ENCODE measurements at places on chromosomes 4 and X. TPM values are rescaled to one million over a fixed set of nuclear protein-coding genes. Genes with fewer than 3 reads are reported as not detected.

DNA sequence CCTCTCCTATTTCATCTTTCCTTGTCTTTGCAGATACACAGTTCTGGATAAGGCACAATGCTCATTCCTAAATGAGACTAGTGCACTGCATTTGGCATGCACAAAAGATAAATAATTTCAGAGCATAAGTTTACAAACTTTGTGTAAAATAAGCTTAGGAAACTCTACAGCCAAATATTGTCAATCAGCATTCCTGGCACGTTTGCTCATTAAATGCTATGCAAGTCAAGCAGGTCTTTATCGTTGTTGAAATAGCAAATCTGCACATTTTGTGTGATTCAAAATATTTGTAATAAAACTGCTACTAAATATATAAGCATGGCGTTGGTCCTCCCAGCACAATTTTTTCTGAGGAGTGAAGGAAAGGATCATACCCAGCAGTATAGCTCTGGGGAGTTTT lies 322.1 kb upstream of the NOCT start:
- H3K36me3 ChIP-seq: no peaks in the 10 kb centered on the region
- no peak for DNase-seq
- H3K27ac ChIP-seq: no peak overlapping the region

DNA sequence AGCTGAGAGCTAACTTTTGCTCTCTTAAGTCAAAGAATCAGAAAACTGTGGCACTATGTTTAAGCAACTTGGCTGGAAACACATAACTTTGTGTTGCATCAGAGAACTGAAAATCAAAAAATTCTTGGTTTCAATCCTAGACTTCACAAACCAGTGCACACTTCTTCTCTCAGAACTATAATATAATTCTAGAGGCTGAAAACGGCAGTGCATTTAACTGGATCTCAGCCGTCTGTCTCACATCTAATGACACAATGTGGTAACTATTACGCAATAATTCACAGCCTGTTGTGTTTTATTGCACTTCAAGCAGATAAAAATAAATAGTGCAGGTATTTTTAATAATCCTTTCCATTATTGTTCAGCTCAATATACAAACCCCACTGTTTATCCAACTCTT lies 260.6 kb upstream of the DIAPH2 start:
- no peak overlapping the region for H3K27ac ChIP-seq
- H3K36me3 ChIP-seq: no peaks in the 10 kb centered on the region
- H3K4me1 ChIP-seq: no peaks in the 10 kb centered on the region
- H3K27me3 ChIP-seq: no peaks in the 10 kb centered on the region

DNA sequence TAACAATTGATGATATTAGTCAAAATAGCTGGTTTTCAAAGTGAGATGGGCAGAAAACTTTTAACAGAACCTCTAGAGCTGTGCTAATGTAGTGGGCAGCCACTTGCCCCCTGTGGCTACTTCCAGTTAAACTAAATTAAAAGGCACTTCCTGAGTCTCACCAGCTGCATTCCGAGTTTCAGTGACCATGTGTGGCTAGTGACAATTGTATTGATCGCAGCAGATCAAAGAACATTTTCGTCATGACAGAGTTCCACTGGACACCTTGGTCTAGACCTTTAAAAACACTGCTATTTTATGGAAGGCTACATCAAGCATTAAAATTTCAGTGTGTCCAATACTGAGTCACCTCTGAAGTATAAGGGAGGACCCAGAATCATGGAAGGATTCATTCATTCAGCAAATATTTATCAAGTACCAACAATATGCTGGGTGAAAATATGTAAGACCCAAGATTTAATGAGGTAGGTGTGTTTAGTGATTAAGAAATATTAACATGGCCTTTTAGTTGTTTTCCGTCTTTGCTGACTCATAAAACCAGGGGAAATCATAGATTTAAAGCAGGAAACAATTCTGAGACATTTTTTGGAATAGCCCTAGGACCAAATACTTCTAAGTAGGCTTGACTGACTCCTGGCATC lies 5.1 kb upstream of the FAT1 start:
- H3K27ac ChIP-seq: no peak overlapping the region
- no peak overlapping the region for H3K4me3 ChIP-seq
- peaks cover 13% of the 10 kb centered on the region for H3K4me1 ChIP-seq
- peaks cover 38% of the 10 kb centered on the region for H3K27me3 ChIP-seq

GRCh38 chr4:180363815-180364214 lies 1879.4 kb upstream of the TENM3 start:
- no peaks in the 10 kb centered on the region for H3K36me3 ChIP-seq
- H3K4me3 ChIP-seq: no peak overlapping the region
- no peak for DNase-seq
- H3K27me3 ChIP-seq: no peaks in the 10 kb centered on the region
- H3K4me1 ChIP-seq: no peaks in the 10 kb centered on the region

Gene FAT1
- total RNA-seq: 0.27 TPM

Gene GAGE13
- not detected for total RNA-seq

- H3K27ac ChIP-seq: peak overlapping the region; percentile 75
- peak overlapping the region; percentile 36 for H3K4me3 ChIP-seq
- H3K27me3 ChIP-seq: no peaks in the 10 kb centered on the region
- DNase-seq: no peak
- peaks cover 88% of the 10 kb centered on the region for H3K36me3 ChIP-seq
Observed at GRCh38 chr4:10108818-10109783, 7.5 kb downstream of the WDR1 start.

Gene HTN3
- not detected for total RNA-seq

Gene C1QTNF7
- total RNA-seq: not detected

Gene PF4V1
- total RNA-seq: not detected

DNA sequence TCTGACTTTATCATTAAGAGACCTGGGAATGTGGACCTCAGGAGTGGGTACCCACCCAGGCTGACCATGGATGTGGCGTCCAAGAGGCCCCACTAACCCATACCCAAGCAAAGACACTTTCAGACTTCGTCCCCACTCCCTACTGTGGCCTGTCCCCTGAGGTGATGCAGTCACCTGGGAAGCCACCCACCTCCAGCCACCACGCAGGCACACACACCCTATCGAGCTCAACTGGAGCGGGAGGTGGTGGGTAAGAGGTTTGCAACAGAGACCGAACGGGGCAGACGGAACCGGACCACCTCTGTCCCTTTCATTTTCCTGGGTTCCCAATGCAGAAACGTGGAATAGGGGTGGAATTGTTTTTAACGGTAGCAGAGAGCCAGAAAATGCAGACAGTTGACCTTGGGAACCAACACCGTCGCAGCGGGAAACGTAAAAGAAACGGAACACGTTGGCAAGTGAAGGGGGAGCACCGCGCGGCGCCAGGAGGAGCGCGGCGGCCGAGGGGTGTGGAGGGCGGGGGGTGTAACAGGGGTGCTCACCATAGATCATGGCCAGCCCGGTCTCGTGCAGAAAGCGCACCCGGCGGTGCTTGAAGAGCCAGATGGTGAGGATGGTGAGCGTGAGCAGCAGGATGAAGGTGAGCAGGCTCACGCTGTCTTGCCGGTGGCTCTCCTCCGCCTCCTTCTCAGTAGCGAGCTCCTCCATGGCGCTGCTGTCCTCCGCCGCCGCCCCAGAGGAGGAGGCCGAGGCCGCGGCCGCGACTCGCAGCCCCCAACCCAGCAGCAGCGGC lies 559 bp downstream of the SLC9A7 start:
- peak; percentile 20 for DNase-seq
- H3K27ac ChIP-seq: peak overlapping the region; percentile 94
- no peaks in the 10 kb centered on the region for H3K36me3 ChIP-seq
- peak overlapping the region; percentile 90 for H3K4me3 ChIP-seq
- H3K4me1 ChIP-seq: peaks cover 28% of the 10 kb centered on the region

Gene EDNRA
- not detected for total RNA-seq

DNA sequence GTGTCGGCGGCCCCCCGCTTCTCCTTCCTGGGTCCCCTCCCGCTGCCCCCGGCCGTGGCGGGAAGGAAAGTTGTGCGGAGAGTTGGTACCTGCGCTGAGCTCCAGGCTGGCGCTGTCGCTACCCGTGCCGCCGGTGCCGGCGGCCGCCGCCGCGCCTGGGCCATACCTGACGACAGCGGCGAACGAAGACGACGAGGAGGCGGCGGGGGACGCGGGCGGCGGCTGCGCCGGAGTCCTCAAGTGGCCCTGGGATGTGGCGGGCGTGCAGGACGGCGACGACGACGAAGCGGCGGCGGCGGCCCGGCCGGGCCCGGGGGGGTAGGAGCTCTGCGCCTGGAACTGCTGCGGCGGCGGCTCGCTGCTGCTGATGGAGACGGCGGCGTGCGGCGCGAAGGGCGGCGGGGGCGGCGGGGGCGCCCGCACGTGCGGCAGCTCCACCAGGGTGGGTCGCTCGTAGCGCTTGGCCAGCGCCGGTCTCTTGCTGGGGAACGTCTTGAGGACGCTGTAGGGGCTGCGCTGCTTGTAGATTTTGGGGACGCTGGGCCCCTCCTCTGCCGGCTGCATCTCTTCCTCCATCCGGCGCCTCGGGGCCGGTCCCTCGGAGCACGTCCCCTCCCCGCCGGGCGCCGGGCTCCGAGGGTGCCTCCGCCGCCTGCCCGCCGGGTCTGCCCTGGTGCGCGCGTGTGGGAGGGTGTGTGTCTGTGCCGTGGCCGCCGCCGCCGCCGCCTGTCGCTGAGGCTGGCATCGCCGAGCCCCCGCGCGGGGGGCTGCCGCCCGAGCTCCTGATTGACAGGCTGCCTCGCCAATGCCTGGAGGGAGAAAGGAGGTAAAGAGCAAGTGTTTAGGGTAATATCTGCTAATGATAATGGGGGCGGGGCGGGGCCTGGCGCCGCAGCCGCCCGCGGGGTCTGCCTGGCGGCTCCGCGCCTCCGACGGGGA lies 618 bp downstream of the BEND4 start:
- peaks cover 11% of the 10 kb centered on the region for H3K4me1 ChIP-seq
- H3K27me3 ChIP-seq: peaks cover 52% of the 10 kb centered on the region
- peaks cover 2% of the 10 kb centered on the region for H3K36me3 ChIP-seq
- DNase-seq: peak; percentile 6
- no peak overlapping the region for H3K27ac ChIP-seq

- H3K4me3 ChIP-seq: no peak overlapping the region
- peaks cover 4% of the 10 kb centered on the region for H3K27me3 ChIP-seq
- no peaks in the 10 kb centered on the region for H3K4me1 ChIP-seq
- DNase-seq: no peak
- no peaks in the 10 kb centered on the region for H3K36me3 ChIP-seq
Observed at GRCh38 chrX:108070891-108071290, 20.5 kb downstream of the PSMD10 start.

DNA sequence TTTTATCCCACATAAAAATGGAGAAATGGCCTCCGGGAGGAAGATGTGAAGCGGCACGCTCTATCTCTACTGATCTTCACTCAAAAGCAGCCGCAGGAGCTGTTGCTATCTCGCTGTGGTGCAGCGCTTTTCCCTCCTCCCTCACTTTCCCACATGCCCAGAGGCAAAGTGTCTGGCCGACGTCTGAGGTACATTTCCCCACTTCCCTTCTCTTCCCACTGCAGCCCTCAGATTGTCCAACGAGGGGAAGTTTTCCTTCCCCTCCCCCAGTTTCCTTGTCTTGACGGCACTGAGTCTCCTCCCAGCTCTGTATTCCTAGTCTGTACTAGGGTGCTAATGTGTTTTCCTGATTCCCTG lies 660 bp upstream of the COL25A1 start:
- H3K4me1 ChIP-seq: peaks cover 12% of the 10 kb centered on the region
- H3K36me3 ChIP-seq: no peaks in the 10 kb centered on the region
- H3K27ac ChIP-seq: no peak overlapping the region
- peaks cover 82% of the 10 kb centered on the region for H3K27me3 ChIP-seq
- no peak for DNase-seq

- H3K4me1 ChIP-seq: peaks cover 22% of the 10 kb centered on the region
- peaks cover 4% of the 10 kb centered on the region for H3K36me3 ChIP-seq
- H3K4me3 ChIP-seq: peak overlapping the region; percentile 86
Observed at GRCh38 chrX:130267956-130268448, 697 bp downstream of the ZNF280C start.

Gene GABRG1
- not detected for total RNA-seq

- peak overlapping the region; percentile 87 for H3K27ac ChIP-seq
- H3K27me3 ChIP-seq: no peaks in the 10 kb centered on the region
- DNase-seq: no peak
- H3K4me1 ChIP-seq: peaks cover 26% of the 10 kb centered on the region
Observed at GRCh38 chrX:154371789-154372300, 2.6 kb downstream of the FLNA start.

Gene CTAG1A
- total RNA-seq: not detected

GRCh38 chrX:8726031-8726652 lies 5.8 kb downstream of the ANOS1 start:
- no peaks in the 10 kb centered on the region for H3K4me1 ChIP-seq
- H3K27ac ChIP-seq: no peak overlapping the region
- no peak overlapping the region for H3K4me3 ChIP-seq
- H3K27me3 ChIP-seq: peaks cover 14% of the 10 kb centered on the region

DNA sequence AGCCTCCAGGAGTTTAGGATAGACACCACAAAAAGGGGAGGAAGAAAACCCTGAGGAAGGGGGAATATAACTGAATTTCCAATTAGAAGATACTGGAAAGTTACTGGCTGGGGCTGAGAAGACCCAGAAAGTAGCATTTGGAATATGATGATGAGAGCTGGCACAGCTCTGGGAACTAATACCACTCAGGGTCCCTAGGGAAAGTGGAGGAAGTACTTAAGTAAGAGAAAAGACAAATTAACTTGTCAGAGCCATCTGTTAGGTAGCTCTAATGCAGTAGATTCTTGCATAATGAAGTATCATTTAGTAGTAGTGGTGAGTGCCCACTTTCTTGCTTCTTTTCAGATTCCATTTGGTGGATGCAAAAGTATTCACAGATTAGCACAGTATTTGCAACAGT lies 90.8 kb upstream of the TSPAN5 start:
- H3K4me3 ChIP-seq: no peak overlapping the region
- no peak overlapping the region for H3K27ac ChIP-seq
- H3K36me3 ChIP-seq: no peaks in the 10 kb centered on the region
- no peak for DNase-seq
- H3K4me1 ChIP-seq: no peaks in the 10 kb centered on the region
- no peaks in the 10 kb centered on the region for H3K27me3 ChIP-seq

- H3K27ac ChIP-seq: no peak overlapping the region
- H3K4me3 ChIP-seq: no peak overlapping the region
- no peak for DNase-seq
- peaks cover 6% of the 10 kb centered on the region for H3K36me3 ChIP-seq
- H3K4me1 ChIP-seq: no peaks in the 10 kb centered on the region
Observed at GRCh38 chrX:19954335-19955096, 36.3 kb downstream of the BCLAF3 start.

Gene USP27X
- total RNA-seq: 2.4 TPM

Gene ATP10D
- total RNA-seq: 4.1 TPM

DNA sequence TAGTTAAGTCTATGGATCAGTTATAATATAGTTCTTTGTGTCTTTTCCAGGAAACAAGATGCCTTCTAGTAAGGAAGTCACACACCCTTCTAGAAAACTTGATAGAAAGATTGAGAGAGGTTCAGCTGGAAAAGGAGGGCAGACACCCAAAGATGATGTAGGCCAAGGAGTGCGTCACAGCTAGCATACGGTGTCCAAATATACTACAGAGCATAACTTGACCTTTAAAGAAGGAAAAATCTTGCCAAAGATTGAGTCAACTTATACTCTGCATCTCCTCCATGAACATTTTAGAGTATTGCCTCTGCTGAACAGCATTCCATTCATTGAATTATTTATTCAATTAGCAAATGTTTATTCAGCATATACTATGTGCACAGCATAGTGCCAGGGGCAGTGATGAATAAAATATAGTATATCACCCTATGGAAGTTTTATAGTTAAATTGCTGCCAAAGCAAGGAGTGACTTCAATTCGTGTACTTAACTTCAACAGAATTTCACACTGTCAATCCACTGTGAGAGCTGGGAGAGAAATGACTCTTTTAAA lies 51.9 kb upstream of the SLC6A14 start:
- no peak for DNase-seq
- no peaks in the 10 kb centered on the region for H3K36me3 ChIP-seq
- H3K4me3 ChIP-seq: no peak overlapping the region
- no peaks in the 10 kb centered on the region for H3K27me3 ChIP-seq

Gene GLA
- total RNA-seq: 29.5 TPM
